ENCODE measurements at places on chromosomes 4 and X.

GRCh38 chrX:39734174-39734776 is 363.5 kb downstream of the BCOR start:
- DNase-seq: no peak

- no peak for DNase-seq
Observed at GRCh38 chr4:85807247-85807950, 332.4 kb downstream of the ARHGAP24 start.

DNA sequence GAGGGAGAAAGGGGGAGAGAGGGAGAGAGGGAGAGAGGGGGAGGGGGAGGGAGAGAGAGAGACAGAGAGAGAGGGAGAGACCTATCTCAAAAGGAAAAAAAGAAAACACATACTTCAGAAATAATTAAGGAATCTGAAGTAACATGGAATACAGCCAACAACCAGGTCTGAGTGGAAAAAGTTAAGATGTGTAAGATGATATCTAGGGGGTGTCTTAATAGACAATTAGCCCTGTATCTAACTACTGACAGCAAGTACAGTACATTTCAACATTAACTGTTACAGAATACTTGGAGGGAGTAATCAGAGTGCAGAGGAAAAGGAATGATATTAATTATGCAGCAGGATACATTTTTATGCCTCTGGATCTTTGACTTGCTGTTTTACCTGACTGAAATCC is 22.4 kb downstream of the NUP54 start:
- no peak for DNase-seq

DNA sequence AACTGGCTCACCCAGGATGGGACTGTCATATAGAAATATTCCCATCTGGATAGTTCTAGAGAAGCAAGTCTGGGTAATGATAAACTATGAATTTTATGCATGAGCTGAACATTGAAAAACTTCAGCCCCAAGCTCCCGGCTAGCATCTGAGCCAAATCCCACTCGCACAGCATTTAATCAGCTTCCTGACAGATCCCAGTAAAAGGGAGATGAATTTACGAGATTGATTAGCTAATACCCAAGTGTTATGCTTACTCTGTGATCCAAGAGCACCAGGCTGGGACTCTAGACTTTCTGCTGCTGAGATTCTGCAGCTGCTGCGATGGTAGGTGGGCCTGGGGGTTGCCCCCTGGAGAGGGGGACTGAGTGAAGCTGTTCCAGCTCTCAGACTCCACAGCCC is 28.0 kb downstream of the FRMPD3 start:
- no peak for DNase-seq

GRCh38 chr4:101294597-101294996 is 52.7 kb downstream of the PPP3CA start:
- no peak for DNase-seq

GRCh38 chr4:77021614-77022089 is 54.1 kb downstream of the CCNI start:
- DNase-seq: no peak
